Left ventricle myocardium superior (tissue), 1 donor: ENCODE measurements at places on chromosomes 1 and 21.

GRCh38 chr1:40708750-40709099 lies 17.2 kb downstream of the NFYC start:
- DNase-seq: no peak

- DNase-seq: no peak
Observed at GRCh38 chr1:51908499-51908898, 30.0 kb upstream of the NRDC start.

DNA sequence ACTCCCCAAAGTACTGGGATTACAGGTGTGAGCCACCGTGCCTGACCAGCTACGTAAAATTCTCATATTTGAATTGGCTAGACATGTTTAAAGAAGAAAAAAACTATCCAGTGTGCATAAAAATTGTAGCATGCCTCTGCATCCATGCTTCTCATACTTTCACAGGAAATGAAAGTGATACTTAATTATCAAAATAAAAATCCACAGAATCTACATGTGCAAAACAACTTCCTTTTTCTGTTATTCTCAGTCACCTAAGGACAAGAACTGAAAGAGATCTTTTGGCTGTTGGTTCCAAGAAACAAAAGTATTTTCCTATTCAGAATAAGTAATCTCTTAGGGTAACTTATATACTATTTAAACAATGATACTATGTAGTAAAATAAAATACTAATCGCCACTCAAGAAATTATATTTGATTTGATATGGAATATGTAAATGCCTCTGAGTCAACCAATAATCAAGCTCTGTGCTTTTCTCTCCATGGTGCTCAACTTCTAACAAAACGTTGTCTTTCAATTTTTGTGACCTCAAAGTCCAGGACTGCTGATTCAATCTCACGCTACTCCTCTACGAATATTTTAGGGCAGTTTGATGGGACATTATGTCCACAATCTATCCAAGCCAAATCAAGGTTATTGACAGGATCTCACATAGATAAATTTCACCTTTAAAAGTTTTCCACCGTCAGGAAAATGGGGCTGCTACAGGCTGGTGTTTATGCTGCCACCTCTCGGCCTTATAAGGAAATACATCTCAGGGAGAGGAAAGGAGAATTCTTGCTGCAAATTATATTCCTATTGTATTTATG lies 102.7 kb downstream of the ZNF281 start:
- no peak for DNase-seq

DNA sequence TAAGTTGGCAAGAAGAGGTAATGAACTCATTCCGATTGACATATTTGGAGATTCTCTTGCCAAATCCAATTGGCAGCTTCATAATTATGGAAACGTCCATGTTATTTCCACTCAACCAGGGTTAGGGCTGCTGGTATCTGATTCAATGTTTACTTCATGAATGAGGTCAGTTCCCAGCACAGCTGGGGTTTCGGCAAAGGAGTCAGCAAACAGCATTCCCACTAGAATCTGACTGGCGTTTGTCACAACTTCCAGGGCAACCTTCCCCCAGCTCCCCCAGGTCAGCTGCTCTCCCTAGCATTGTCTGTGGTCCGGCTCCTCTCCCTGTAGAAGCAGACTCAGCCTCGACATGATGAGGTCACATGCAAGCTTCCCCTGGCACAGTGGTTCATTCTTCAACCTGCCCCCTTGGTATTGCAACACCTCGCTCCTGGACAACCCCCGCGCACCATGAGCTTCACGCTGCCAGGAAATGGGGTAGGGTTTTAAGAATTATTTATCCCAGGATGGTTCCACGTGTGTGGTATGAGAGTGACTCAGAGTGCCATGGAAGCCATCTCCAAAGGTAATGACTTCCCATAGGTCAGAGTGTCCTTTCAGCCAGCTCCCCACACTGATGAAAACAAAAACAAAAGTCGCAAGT lies 100.7 kb upstream of the SLC25A33 start:
- DNase-seq: peak; percentile 48

DNA sequence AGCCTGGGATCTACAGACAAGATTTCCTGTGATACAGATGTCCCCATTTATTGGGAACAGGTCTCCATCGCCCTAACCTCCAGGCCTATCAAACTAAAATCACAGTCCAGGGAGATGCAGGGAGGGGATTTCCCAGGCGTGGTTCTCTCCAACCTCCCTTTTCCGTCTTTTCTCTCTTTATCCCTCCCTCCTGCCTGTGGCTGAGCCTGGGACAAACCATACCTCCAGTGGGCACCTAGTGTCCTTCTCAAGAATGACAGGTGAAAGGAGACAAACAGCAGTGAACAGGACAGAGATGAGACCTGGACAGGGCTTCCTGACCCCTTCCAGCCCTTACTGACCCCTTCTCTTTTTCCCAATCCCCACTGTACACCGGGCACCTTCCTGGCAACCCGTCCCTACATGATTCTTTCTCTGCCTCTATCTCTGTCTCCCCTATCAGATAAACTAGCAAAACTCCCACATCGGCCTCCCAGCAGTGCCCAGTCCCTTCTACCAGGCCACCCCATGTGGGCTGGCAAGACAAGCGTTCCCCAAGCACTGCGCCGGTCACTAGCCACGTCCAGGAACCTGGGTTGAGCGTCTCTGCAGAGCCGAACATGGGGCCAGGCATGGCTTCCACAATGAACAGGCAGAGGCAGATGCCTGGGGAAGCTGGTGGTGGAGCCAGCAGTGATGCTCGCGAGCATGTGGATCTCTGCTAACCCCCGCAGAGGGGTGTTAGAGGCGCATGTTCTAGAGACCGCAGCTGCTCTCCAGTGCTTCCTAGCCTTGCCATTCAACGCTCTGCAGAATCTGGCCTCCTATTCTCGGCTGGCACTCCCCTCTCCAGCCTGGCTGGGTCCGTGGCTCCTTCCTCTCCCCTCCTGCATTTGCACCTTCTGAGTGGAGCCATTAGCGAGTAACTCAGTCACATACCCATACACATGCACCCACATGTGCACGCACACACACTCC lies 54.7 kb downstream of the ELK4 start:
- no peak for DNase-seq

DNA sequence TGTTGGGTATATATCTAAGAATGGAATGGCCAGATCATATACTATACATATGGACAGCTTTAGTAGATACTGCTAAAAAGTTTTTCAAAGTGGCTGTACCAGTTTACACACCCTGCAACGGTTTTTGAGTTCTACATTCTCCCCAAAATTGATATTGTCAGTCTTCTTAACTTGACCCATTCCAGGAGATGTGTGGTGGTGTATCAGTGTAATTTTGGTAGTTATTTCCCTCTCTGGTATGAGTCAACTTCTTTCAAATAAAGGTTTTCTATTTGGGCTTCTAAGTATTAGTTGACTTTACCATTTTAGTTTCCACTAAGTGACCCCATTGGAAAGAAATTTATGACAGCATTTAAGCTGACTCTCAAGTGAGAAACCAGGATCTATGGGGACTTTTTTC lies 29.2 kb downstream of the INKA2 start:
- no peak for DNase-seq

- DNase-seq: peak; percentile 63
Observed at GRCh38 chr1:150973836-150974579, 627 bp downstream of the CERS2 start.

GRCh38 chr1:206472024-206472423 lies 1.7 kb downstream of the IKBKE start:
- DNase-seq: no peak

- no peak for DNase-seq
Observed at GRCh38 chr21:38897532-38898421, 92.0 kb downstream of the ETS2 start.

GRCh38 chr1:65995336-65995735 lies 202.6 kb downstream of the PDE4B start:
- no peak for DNase-seq
